ENCODE measurements at places on chromosomes 6 and 20.

DNA sequence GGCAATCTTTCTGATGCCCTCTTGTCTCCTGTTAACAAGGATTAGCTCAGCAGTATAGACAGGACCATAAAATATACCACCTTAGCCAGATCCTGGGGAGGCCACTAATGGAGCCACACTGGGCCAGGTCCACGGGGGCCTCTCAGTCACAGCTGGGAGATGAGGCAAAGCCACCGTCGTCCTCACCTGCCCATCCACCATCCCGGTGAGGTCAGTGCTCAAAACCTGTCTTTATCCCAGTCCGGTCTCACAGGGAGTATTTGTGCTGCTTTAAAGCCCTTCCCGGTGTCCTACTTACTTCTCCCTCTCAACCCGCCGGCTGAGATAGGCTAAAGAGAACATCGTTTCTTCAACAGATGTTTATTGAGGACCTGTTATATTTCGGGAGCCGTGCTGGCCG, 104.3 kb downstream of the EDN3 start:
- DNase-seq = no peak

DNA sequence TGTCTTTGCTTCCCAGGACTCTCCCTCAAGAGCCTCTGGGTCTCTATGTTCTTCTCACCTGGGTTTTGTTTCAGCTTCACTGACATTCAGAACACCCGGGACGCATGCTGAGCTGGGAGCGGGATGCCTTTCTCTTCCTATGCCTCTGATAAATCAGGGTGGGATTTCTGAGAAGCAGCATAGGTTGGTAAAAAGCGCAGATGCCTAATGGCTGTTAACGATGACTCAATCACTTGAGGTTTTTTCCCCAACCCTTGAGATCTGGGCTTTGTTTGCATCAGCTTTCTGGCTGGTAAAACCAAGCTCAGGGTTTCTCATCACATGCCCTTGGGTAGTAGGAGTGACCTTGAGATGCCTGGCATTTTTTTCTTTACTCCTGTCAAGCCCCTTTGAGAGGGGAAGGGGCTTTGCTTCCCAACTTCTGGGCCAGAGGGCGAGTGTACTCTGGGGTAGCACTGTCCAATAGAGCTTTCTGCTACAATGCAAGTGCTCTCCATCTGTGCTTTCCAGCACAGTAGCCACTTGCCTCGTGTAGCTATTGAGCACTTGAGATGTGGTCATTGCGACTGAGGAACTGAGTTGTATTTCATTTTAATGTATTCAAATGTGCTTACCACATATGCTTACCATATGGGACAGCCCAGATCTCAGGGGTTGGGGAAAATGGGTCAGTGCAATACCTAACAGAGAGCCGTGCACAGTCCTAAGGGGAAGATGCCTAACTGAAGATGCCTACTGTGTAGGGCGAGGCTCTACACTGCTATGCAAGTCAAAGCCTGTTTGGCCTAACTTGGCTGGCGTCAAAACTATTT, 69.1 kb downstream of the PPP1R14C start:
- no peak for DNase-seq

GRCh38 chr6:152969688-152970418, 13.0 kb downstream of the FBXO5 start:
- DNase-seq = no peak

- no peak for DNase-seq
Observed at GRCh38 chr20:17786221-17786718, 86.5 kb downstream of the BANF2 start.

DNA sequence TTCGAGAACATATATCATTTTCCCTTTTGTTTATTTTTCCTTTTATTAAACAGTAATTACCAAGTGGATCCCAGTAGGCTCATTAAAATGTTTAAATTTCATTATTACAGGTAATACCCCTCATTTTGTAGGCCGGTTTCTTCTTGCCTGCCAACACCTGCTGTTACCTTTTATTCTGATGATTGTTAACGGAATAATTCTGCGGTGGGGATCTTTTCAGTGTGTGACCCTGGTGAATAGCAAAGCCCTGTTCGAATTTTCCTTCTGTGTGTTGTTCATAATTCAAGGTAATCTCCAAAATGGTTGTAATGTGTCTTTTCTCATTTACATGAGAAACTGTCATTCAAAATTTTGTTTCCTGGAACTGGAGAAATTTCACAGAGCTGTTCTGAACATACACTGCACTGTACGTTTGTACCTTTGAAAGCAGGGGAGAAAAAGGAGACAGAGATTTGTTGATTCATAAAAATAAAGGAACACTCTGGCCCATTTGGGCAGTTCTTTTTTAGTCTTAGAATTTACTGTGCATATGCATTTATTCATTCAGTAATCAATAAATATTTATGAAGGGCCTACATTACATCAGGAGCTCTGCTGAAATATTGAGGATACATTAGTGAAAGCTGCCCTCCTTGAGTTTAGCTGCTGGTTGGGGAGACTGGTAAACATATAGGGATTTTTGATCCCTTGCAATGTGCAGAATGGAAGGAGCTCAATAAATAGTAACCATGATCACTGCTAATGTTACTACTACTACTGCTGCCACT, 502.0 kb downstream of the QKI start:
- DNase-seq = no peak

GRCh38 chr6:161013695-161014094, 22.1 kb downstream of the MAP3K4 start:
- DNase-seq = no peak

DNA sequence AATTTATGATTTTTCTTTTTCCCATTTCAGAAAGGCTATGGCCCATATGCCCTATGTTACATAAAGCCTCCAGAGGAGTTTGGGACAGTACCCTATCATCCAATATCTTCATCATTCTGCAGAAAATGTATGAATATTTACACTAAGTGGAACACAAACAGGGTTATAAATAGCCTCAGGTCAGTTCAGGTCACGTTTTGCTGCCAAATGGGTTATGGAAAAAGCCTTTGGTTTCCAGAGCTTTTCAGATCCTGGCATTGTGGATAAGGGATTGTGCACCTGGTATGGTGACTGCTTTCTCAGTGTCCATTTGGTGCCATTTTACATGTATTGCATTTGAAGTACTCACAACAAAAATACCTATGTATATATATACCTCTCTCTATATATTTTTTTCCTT, 29.4 kb downstream of the UTRN start:
- DNase-seq = no peak

GRCh38 chr6:29510202-29510601, 22.4 kb upstream of the MAS1L start:
- DNase-seq = no peak

- no peak for DNase-seq
Observed at GRCh38 chr6:100258752-100259151, 206.0 kb downstream of the SIM1 start.

GRCh38 chr6:7496266-7496875, 45.1 kb upstream of the DSP start:
- no peak for DNase-seq

- DNase-seq = no peak
Observed at GRCh38 chr6:97842521-97842920, 559.5 kb upstream of the MMS22L start.

- no peak for DNase-seq
Observed at GRCh38 chr20:47355489-47356219, 845 bp downstream of the ZMYND8 start.
